ENCODE measurements at places on chromosomes 1 and 21. TPM values are rescaled to one million over a fixed set of nuclear protein-coding genes. Genes with fewer than 3 reads are reported as not detected.

DNA sequence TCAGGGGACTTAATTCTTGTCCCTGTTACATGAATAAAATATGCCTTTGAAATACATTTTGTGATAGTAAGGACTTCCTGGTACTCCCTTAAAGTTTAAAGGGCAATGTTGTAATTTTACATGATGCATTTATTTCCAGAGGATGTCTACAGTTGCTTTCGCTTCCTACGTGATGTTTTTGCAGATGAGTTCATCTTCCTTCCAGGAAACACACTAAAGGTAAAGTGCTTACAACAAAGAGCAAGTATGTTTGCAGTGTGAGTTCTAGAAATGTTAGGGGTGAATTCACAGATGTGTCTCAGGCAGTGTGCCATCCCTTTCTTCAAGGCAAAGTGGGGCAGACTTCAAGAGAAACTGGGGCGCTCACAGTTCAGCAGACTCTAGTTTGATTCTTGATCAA lies 31.2 kb downstream of the GNPAT start:
- DNase-seq: no peak

GRCh38 chr1:176694713-176695112 lies 231.7 kb downstream of the PAPPA2 start:
- DNase-seq: no peak

- no peak for DNase-seq
These were observed 22.7 kb upstream of the ARF1 start for GRCh38 chr1:228059634-228060457.

GRCh38 chr1:75765697-75766355 lies 20.2 kb upstream of the RABGGTB start:
- peak; percentile 89 for DNase-seq

DNA sequence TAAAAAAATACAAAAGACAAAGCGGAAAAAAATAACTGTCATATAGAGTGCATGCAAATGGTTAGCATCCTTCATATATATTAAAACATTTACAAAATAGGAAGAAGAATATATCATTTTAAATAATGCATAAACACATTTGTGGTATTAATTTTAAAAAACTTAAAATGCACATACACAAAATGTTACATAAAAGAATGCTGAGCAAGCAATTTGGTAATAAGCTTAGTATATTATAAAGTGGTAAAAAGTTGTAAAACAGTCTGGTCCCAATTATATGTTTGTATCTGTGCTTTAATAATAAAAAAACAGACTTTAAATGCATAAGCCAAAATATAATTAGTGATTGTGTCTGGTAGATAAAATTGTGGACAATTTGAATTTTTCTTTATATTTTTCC lies 394.6 kb downstream of the USH2A start:
- DNase-seq: no peak

- peak; percentile 4 for DNase-seq
These were observed 70.6 kb downstream of the PATJ start for GRCh38 chr1:61812916-61813315.

DNA sequence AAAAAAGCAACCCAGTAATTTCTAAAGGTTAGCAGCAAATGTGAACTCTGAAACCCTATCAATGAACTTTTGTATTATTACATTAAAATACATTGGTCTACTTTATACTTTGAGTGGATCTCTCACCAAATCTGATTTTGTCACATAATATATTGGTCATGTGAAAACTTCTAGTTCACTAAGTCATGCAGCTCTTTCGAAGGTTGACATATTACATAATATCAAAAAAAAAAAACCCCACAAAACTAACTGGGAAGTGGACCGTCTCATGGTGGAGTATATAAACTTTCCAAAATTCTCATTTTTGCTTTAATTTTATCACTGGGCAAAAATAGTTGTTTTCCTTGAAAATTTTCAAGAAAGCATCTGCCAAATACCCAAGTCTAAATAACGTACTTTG lies 50.4 kb downstream of the GATAD2B start:
- no peak for DNase-seq

- peak; percentile 26 for DNase-seq
These were observed 67.5 kb downstream of the DNTTIP2 start for GRCh38 chr1:93811326-93812065.

- DNase-seq: no peak
These were observed 425.0 kb downstream of the SMYD3 start for GRCh38 chr1:246081856-246082668.

DNA sequence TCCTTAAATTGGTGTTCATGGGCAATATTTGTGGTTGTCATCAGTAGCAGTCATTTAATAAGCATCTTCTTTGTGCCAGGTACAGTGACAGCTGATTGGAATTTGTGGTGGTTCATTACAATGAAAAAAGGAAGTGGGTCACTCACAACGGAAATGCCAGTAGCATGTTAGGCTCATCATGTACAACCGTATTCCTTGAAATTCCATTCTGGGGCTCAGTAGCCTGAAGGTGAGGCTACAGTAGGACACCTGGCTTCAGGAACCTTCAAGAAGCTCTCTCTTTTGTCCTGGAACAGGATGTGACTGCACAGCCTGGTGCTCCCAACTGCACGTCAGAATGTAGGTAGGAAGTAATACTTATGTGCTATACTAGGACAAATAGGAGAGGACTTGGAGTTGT lies 93.9 kb downstream of the ST3GAL3 start:
- no peak for DNase-seq

- DNase-seq: no peak
These were observed 23.9 kb upstream of the CCDC190 start for GRCh38 chr1:162884831-162885230.

- no peak for DNase-seq
These were observed 6.8 kb upstream of the PLCH2 start for GRCh38 chr1:2469103-2469940.

DNA sequence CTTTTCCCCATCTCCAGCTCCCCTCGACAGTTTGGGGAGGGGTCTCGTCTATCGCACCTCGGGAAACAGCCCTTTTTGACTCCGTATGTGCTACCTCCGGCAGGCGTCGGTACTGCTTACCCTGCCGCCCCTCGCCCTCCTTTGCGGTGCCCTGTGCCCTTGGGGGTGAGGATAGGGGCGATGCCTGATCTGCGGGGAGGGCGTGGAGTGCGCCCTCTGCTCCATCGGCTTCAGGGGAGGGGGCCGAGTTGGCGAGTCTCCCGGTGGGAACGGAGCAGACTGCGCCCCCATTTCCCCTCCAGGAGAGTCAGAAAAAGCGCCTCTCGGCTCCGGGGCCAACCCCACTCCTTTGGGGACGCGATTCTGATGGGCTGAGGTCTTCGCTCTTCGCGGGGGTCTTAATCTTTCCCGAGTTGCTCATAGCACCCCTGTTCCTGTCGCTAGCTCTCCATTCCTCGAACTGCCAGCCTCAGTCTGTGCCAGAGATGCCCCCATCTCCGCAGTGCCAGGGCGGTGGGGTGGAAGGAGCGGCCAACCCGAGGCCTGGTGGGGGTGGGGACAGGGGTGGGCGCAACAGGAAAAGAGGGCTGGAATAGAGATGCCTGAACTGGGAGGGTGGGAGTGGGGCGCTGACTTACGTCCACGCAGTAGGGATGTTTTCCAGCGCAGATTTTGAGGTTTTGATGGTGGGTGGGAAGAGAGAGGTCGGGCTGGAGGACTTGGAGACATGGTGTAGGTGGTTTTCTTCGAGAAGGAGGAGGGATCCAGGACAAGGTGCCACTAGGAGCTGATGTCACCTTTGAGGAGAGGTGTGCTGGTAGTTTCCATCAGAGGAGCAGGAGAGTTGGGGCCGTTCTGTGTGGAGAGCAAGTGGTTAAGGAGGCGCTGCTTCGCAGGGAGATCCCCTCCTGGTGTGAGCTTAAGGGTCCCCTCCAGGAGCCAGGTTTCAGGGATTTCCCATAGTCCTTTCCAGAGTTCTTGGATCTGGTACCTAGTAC lies 674 bp downstream of the PPFIA4 start:
- DNase-seq: no peak

GRCh38 chr1:106831511-106831910 lies 225.0 kb upstream of the PRMT6 start:
- DNase-seq: no peak

DNA sequence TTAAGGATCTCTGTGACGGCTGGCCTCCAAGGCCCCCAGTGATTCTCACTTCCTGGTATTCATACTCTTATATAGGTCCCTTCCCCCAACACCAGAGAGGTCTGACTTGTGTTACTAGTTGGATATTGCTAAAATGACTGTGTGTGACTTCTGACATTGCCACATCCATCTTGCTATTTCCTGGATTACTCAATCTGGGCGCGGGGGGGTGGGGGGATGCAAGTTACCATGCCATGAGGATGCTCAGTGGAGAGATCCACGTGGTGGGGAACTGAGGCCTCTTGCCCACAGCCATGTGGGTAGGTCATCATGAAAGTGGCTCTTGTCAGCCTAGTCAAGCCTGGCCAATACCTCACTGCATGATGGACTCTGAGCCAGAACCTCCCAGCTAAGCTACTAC lies 117.0 kb downstream of the UBE2U start:
- peak; percentile 18 for DNase-seq

GRCh38 chr1:156359973-156360372 lies 9.0 kb upstream of the RHBG start:
- peak; percentile 43 for DNase-seq

GRCh38 chr1:180969434-180969833 lies 53.2 kb downstream of the STX6 start:
- no peak for DNase-seq

DNA sequence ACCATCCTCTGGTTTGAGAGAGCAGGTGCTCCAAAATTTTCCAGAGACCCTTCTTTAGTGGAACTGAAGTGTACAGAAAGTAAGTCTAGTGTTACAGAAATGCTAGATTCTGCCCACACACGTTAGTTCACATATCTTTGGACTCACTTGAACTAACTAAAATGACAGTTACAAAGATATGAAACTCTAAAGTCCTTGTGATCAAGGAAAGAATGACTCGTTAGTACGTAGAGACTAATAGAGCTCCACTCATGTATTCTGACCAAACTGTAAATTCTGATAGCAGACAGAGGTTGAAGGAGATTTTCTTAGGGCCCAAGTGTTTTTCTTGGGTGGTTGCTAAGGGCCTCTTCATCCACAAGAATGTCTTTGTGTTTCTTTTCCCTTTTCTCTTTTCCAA lies 491.5 kb upstream of the B3GALT2 start:
- no peak for DNase-seq

DNA sequence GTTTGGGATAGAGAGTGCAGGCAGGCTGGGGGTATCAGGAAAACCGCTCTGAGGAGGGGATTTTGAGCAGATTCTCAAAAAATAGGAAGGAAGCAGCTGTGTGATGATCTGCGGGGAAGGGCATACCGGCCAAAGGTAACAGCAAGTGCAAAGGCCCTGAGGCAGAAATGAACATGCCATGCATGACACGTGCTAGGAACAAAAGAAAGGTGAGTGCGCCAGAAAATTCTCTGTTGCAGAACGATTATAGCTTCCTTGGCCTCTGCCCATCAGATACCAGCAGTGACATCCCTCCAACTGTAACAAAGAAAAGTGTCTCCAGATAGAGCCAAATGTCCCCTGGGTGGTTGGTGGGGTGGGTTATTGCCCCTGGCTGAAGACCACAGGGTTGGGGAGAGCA lies 37.0 kb upstream of the FAM131C start:
- DNase-seq: no peak

GRCh38 chr1:226017070-226017469 lies 17.9 kb upstream of the SDE2 start:
- DNase-seq: no peak

DNA sequence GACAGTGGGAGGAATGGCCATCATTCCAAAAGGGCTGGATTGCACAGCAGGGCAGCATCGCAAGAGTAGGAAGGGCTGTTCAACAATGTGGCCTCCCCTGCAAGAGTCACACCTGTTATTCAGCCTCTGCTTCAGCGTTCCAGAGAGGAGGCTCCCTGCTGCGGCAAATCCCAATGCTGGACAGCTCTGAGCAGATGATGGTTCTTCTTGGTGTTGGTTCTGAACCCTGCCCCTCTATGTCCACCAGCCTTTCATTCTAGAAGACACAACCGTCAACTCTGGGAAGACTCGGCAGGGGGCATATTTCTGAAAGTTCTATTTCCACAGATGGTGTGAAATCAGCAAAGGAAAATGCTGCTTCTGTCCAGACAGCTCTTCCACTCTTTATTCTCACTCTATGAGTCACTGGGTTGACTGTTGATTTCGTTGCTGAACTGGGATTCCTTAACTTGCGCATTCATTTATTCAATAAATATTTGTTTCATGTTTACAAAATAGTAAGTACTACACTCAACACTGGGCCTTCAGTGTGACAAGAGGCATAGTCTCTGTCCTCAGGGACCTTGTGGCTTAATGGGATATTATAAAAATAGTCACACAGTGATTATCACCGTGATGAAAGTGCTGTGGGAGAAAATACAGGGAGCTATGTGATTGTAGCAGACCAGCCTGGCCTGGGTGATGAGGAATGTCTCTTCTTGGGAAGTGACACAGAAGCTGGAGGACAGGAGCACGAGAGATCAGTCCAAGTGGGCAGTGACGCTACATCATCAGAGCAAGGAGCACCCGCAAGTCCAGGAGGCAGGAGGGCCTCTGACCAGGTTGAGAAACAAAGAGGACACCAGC lies 260.3 kb downstream of the SIPA1L2 start:
- DNase-seq: no peak

DNA sequence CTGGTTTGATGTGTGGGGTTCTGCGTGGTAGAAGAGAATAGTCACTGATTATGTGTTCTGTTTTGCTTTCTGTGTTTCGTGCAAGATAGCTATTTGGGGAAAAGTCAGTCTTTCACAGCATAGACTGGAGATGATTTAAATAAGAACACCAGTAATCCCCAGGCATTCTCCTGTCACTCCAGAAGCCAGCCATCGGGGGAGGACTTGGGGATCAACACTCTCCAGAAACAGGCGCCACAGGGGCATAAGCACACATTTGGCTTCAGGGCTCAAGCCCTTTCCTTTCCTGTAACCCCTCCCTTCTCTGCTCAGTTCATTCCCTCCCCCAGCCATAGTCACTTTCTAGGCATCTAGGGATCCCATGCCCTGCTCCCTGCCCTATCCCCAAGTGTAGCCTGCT lies 97.3 kb upstream of the BEND5 start:
- no peak for DNase-seq

Gene TXNDC12
- 24.4 TPM for polyA plus RNA-seq

Gene F3
- polyA plus RNA-seq: 126 TPM

Gene RIPK4
- 0.03 TPM for polyA plus RNA-seq

Gene PPP2R5A
- polyA plus RNA-seq: 12.6 TPM

Gene TRAPPC10
- 17.8 TPM for polyA plus RNA-seq

Gene FMO5
- polyA plus RNA-seq: 0.50 TPM

Gene SV2A
- polyA plus RNA-seq: 18.1 TPM

Gene NPPB
- polyA plus RNA-seq: 0.24 TPM

Gene KLF18
- polyA plus RNA-seq: not detected

Gene AGO3
- 8.9 TPM for polyA plus RNA-seq

Gene ZNF648
- polyA plus RNA-seq: not detected

Gene SLC26A9
- not detected for polyA plus RNA-seq

Gene GPR157
- polyA plus RNA-seq: 1.7 TPM

Gene ZNF672
- 12.6 TPM for polyA plus RNA-seq

Gene LCE3E
- polyA plus RNA-seq: not detected
